ENCODE measurements at places on chromosomes 2 and 18. TPM values are rescaled to one million over a fixed set of nuclear protein-coding genes. Genes with fewer than 3 reads are reported as not detected.
A peak's percentile ranks its signal among the peaks of the same experiment; 100 is the strongest.

The NT5C1B gene
- total RNA-seq, result not detected

The RAB6C gene
- not detected for total RNA-seq

DNA sequence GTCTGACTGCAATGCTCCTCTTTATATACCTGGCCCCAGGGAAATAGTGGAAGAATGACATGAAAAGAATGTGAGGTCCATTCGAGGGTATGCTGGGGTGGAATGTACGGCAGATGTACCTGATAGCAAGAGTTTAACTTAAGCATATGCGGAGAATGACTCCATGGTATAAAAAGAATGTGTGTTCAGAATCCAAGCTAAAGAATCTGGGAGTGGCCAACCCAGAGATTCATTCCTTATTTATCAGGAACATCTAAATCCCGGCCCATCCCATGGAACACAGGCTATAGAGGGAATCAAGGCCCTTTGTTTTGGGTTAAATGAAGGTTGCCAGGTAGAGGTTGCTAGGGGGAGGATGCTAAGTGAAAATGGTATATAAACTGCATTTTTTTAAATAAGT is 150.0 kb downstream of the ZNF385B start:
- DNase-seq, result no peak

DNA sequence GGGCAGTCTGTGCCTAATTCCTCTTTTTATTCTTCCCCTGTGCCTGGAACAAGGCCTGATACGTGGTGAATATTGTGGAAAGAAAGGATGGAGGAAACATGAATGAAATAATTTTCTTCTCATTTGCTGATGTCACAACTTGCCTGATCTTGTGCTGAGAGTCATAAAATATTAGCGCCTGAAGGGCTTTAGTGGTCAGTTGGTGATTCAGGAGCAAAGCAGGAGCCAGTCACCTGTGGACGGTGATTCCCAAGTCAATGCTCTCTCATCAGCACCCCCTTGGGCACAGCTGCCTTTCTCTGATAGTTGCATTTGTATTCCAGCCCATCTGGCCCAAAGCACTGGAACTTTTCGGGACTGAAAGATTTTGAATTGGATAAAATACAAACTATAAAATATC is 502.6 kb upstream of the RAB12 start:
- DNase-seq, result no peak

DNA sequence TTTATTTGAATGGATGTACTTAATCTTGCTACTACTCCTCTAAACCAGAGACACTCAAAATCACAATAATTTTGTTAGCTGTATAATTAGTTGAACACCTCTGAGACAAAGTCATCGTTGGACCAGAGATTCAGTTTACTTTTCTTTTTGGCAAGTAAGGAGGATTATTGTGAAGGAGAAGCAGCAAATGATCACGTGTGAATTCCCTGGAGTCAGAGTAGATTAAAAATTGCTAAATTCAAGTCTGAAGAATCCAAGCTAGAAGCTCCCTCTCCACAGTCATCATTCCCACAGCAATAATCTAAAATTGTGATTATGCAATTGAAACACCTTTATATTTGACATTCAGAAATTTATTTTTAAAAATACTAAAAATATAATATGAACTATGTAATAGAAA is 484.4 kb downstream of the CMPK2 start:
- no peak for DNase-seq

- no peak for DNase-seq
These were observed 36.7 kb downstream of the PKP4 start for GRCh38 chr2:158493458-158493857.

- peak; percentile 23 for DNase-seq
These were observed 31.7 kb downstream of the UBE2F start for GRCh38 chr2:237998530-237998929.

All from GM23248 (cell line).